D721Med (cell line): ENCODE measurements at places on chromosomes 11 and 22.

DNA sequence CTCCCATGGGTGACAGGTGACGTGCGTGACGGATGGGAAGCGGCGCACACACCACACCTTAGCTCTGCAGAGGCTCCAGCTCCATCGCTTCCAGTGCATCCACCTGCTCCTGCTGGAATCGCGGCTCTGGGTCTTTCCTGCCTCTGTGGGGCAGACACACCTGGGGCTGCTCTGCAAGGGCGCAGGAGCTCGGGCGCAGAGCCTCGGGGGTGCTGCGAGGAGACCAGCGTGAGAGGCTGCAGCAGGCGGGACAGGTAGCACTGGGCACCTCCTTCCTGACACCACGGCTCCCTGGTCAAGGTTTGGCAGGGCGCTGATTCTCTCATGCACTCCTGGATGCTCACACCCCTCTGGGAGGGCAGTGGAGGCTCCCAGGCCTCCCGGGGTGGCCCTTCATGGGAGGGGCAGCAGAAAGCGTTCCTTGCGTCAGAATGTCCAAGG is 1494.3 kb downstream of the BRD1 start:
- no peak for DNase-seq

DNA sequence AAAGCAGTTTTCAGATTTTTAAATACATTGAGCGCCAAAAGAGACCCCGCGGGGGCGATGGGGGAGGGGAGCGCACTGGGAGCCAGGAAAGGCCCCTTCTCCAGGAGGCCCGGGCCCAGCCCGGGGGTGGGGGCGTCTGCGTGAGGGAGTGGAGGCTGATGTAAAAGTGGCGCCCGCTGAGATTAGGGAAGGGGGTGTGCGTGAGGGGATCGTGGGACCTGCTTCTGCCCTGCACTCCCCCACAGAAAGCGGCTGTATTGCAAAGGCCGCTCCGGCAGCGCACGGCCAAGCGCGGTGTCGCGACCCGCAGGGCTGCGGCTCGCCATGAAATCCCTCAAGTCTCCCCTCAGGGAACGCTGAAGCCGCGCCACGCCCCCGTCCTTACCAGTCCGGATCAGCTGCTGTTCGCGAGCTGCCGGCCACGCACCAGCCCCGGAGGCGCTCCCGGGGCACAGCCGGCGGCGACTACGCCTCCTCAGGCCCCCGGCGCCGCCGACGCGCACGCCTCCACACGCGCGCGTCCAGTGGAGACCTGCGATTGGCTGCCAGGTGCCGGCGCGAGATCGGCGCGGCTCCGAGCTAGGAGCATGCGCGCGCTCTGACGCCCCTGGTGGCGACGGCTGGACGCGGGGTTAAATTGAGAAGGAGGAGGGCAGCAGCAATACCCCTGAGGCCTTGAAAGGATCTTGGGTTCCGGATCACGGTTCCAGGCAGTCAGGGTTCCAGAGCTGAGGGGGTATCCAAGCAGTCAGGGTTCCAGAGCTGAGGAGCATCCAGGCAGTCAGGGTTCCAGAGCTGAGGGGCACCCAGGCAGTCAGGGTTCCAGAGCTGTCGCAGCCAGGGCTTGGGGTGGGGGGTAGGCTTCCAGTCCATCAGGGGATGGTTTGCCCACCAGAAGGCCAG is at the start of gene ZNF280B:
TSS of gene ZNF280B (minus strand) at position 469 of the 903 bp plus-strand sequence. CDS start 19,344 bp downstream, outside the sequence.
- peak; percentile 62 for DNase-seq

DNA sequence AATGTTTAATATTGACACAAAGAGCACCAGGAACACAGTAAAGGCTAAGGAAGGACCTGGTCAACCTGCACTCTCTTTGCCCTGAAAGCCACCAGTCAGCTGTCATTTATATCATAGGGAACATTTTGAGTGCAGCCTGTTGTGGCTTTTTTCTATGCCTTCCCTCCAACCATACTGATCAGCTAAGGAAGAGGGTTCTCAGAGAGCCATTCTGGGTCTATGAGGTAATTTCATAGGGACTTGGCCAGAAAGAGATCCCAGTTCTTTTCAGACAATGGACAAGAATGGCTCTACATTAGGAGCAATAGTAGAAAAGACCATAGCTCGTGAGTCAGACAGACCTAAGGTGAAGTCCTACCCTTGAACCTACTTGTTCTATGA is 132.8 kb downstream of the CCDC34 start:
- no peak for DNase-seq

- no peak for DNase-seq
These were observed 35.6 kb downstream of the ETS1 start for GRCh38 chr11:128551611-128552335.

GRCh38 chr11:127385071-127385470 is 384.5 kb upstream of the KIRREL3 start:
- DNase-seq, result no peak

DNA sequence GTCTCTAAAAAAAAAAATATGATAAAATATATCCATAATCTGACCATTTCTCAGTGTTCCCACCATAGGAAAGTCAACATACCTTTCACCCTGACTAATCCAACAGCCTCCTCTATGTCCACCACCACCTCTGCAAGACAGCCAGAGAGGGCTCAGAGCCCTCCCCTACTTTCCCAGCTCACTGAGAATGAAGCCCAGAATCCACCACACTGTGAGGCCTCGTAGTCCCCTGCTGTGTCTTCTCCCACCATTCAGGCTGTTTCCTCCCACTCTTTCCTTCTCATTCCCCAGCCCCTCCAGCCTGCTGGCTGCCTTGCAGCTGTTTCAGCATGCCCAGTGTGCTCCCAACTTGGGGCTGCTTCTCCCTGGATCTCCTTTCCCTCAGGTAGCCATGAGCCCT is 27.0 kb downstream of the SGSM3 start:
- DNase-seq, result no peak

GRCh38 chr11:112784323-112785073 is 176.7 kb upstream of the NCAM1 start:
- DNase-seq, result no peak

DNA sequence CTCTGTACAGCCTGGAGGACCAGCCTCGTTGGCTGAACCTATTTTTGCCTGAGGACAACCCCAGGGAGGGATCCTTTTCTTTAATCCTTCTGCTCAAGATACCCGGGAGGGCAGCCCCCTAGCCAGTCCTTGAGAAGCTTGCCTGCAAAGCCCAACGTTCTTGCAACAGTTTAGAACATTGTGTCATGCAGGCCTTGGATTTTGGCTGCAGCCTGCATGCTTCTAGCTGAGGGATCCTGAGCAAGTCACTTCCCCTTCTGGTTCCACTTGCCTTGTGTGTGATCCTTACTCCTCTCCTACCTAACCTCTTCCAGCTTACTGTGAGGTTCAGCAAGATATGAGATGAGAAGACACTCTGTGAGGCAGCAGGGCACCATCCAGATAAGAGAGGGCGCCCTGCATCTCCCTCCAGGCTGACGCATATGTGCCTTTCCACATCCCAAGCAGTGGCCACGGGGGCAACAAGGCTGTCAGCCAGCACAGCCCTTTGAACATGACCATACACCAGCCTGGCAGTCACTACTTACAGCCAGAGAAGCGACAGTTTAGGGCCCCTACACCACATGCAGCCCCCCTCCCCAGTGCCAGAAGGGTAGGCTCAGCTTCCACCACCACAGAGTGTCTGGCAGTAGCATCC is 76.1 kb downstream of the C11orf58 start:
- DNase-seq, result no peak

GRCh38 chr11:61893981-61894380 is 2.6 kb upstream of the FADS3 start:
- no peak for DNase-seq

DNA sequence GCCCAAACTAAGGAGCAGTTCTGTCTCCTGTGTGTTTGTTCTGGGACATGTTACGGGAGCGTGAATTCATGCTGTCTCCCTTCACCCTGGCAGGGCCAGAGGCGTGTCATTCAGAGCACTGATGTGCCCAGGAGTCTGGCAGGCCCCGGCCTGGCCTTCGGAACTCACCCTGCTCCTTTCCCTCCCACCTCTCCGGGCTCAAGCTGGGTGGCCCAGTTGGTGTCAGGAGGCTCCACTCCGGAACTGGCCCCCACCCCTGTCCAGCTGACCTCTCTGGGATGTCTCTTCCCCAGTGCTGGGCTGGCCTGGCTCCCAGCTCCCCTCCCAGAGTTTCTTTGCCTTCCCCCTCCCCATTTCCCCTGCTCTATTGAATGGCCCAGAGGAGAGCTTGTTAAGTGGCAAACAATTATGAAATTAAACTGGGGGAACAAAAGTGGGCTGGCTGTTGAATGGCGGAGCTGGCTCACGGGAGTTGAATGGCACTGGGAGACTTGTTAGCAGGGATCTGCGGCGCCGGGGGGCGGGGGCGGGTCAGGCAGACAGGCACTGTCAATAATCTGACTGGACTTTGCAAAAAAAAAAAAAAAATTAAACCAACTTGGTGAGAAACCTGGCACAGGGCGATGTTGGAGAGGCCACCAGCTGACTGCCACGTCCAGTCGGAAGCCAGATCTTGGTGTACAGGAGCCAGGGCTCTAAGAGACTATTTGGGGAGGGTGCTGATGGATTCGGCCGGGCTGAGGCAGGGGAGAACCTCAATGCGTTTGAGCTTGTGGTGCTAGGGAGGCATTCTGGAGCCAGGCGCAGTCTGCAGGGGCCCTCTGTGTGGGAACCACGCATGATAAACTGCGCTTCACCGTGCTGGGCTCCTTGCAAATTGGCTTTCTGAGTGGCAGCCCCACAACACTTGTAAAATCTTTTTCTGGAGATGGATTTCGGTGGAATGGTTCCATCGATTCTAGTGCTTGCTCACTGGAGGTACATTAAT is 1.3 kb downstream of the MPPED1 start:
- no peak for DNase-seq

- no peak for DNase-seq
These were observed 1179.8 kb downstream of the BRD1 start for GRCh38 chr22:48647606-48648515.

DNA sequence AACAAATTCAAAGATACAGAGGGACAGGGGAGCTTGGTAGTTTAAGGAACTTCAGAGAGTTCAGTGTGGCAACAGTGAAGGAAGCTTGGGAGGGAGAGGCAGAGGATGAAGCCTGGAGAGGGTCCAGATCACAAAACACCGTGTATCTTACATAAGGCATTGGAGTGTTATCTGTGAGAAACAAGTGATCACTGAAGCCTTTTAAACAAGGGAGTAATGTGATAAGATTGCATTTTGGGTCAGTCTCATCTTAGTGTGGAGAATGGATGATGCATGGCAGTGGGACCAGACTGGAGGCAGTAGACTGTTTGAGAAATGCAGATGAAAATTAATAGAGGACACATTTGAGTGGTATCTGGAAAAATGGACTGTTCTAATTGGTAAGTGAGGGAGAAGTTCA is 79.4 kb downstream of the EXT2 start:
- DNase-seq, result no peak

DNA sequence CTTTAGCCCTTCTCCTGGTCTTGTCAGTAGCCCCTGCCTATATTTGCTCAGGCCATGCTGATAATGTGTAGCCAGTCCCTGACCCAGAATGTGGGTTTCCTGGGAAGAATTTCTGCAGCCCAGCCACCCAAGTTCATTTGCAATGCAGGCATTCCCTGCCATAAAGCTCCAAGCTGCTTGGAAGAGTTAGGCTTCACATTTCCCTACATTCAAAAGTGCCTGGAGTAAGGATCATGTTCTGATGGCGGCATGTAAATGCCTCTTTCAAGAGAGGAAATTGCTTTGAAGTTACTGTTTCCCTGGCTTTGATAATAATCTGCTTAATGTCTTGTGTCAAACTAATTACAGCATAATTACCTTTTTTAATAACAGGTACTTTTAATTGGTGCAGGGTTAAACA is 266.1 kb downstream of the MIAT start:
- DNase-seq, result no peak

- no peak for DNase-seq
These were observed 107.7 kb upstream of the B3GAT1 start for GRCh38 chr11:134519788-134520187.

GRCh38 chr22:31826443-31826842 is 72.6 kb downstream of the DEPDC5 start:
- DNase-seq, result no peak

GRCh38 chr22:37582526-37582925 is 2.6 kb upstream of the LGALS2 start:
- DNase-seq, result no peak

- no peak for DNase-seq
These were observed 15.5 kb upstream of the MMP1 start for GRCh38 chr11:102813484-102813883.

GRCh38 chr22:32874976-32875375 is 73.5 kb downstream of the TIMP3 start:
- no peak for DNase-seq

- no peak for DNase-seq
These were observed 92.3 kb downstream of the DLG2 start for GRCh38 chr11:85534806-85535205.

DNA sequence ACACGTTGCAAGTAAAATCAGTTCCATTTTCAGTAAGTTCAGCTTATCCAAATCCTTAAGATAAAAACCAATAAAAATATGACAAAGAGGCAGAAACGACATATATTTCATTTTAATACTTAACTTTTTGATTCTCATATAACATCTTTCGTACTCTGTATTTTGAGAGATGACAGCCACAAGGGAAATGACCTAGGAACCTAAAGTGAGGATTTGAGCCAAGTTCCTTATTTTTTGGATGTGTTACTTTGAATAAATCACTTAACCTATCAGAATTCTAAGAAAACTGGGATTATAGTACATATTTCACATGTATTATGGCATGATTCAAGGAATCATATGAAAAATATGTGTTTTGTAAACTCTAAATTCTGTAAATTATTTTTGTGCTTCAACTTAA is 143.6 kb upstream of the TRPC6 start:
- DNase-seq, result no peak

DNA sequence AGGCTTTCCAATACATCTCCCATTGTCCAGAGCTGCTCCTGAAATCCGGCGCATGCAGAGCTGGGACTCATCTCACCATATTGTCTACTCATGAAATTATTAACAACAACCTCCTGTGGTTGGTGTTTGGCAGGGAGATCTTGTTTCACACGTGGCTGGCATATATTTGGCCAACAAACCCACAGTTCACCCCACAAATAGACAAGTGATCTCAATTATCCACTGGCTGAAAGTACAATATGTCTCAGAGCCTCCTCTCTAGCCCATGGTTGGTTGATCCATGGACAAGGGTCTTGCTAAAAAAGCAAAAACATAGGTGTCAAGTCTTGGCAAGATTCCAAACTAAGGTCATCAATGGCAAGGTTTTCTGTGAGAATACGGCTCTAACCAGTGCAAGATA is 386.9 kb downstream of the ETS1 start:
- DNase-seq, result no peak

GRCh38 chr11:24515632-24516031 is 18.8 kb downstream of the LUZP2 start:
- DNase-seq, result no peak
